ENCODE measurements at places on chromosomes 4 and X.

- no peak for DNase-seq
Observed at GRCh38 chr4:157591245-157591644, 370.7 kb downstream of the GRIA2 start.

DNA sequence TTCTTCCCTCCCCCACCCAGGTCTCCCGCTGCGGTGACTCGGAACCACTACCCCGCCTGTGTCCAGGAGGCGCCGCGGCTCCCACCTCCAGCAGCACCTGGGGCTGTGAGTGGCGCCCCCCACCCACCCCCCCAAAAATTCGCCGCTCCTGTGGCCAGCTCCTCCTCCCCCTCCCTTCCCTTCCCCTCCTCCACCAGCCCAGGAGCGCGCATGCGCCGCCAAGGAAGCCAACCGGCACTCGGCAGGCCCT is 278 bp downstream of the CLOCK start:
- no peak for DNase-seq

DNA sequence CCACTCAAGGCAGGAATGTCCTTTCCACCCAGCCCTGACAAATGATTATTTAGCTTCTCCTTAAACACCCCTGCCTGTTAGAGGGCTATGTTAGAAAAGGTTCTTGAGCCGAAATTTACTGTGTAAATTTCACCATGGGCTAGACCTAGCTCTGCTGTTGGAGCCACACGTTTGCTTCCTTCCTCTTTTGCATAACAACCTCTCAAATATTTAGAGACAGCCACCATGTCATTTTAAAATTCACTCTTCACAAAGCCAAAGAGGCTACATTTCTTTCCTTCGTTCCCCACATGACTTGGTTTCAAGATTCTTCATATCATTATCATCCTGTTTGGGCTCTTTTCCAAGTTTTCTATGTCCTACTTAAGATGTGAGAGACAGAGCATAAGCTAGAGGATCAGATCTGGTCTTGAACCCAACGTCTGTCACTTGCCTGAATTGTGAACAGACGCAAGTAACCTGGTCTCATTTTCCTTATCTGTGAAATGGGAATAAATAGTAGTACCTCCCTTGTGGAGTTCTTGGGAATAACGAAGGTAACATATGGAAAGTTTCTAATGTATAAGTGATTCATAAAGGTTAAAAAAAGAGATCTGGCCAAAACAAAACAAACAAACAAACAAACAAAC is 6.7 kb downstream of the DOCK11 start:
- DNase-seq = no peak

GRCh38 chr4:114694770-114695169 is 96.2 kb downstream of the UGT8 start:
- DNase-seq = no peak

GRCh38 chr4:102334624-102335023 is 10.7 kb downstream of the SLC39A8 start:
- no peak for DNase-seq

DNA sequence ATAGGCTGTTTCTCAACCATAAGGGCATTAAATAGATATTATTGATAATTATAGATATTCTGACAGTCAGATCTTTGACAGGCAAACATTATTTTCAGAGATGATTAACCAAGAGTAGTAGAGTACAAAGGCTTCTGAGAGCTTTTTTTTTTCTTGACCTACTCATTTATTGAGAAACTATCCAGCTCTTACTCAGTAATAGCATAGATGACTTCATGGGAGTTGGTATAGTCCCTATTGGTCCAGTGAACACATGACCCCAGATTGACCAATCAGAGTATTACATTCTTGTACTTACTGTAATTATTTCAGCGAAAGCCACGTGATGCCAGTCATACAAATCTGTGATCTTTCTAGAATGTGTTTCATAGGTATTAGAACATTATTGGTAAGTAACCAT is 508.7 kb downstream of the FSTL5 start:
- DNase-seq = no peak

GRCh38 chr4:182938205-182938645 is 21.0 kb upstream of the DCTD start:
- DNase-seq = peak; percentile 35

- DNase-seq = no peak
Observed at GRCh38 chr4:99790796-99791617, 25.6 kb upstream of the DAPP1 start.

DNA sequence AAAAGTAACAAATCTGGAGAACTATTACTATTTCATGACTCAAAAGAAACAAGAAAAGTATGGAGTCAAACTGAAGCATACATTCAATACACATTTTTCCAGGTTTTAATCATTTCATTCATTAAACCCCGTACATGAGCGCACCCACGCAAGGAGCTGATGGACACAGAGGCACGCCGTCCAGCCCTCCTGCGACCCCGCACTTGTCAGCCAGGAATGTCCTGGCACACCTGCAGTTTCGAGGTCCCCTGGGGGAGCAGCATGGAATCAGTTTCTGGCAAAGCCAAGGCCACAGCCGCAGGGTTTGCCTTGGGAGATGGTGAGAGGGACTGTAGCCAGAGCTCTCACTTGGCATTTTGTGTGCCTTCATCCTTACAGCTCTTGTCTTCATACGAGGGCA is 12.8 kb upstream of the SLC2A9 start:
- DNase-seq = no peak

DNA sequence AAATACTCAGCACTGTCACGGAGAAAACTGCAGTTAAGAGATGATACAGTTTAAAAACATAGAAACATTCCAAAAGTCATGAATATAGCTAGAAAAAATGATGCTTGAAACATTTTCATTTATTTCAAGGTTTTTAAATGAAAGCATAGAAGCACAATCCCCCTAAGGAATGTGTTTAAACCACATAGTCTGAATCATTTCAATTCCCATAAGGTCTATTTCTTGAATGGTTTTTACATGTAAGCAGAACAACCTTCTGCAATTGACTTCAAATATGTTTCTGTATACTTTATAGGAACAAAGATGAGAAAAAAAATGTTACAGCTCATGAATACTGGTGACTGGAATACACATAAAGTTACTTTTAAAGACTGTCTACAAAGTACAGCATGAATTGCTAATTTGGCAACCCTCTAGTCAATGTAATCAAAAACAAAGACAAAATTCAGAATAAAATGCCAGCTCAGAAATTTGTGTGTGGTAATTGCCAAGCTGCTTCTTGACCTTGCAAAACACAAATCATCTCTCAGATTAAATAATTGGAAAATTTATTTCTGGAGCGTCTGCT is 886.4 kb upstream of the ADGRL3 start:
- DNase-seq = no peak

DNA sequence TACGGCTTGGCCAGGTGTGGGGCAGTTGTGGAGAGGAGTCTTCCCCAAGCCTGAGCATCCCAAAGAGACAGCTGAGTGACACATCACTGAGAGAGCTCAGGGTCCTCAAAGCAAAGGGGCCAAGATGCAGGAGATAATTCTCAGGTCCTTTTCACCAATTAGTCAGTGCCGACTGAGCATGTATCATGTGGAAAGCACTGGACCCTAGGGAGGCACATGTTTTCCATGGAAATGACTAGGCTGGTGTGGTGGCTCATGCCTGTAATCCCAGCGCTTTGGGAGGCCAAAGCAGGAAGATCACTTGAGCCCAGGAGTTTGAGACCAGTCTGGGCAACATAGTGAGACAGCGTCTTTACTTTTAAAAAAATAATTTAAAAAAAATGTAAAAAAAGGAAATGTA is 67.3 kb upstream of the PRPS1 start:
- DNase-seq = no peak
